Left renal pelvis (tissue), 4 donors: ENCODE measurements at places on chromosomes 11 and 22.

- no peak for DNase-seq
Observed at GRCh38 chr11:2319791-2320472, 18.1 kb downstream of the TSPAN32 start.

- no peak for DNase-seq
Observed at GRCh38 chr11:8285228-8285627, 21.6 kb upstream of the LMO1 start.

- no peak for DNase-seq
Observed at GRCh38 chr11:80417681-80418080, 976.9 kb upstream of the TENM4 start.

- DNase-seq: no peak
Observed at GRCh38 chr11:61378713-61379313, 13.6 kb upstream of the TMEM216 start.

- DNase-seq: no peak
Observed at GRCh38 chr11:44016546-44017442, 31.0 kb upstream of the ACCSL start.

GRCh38 chr11:47672283-47672730, 29.9 kb upstream of the MTCH2 start:
- DNase-seq: no peak

DNA sequence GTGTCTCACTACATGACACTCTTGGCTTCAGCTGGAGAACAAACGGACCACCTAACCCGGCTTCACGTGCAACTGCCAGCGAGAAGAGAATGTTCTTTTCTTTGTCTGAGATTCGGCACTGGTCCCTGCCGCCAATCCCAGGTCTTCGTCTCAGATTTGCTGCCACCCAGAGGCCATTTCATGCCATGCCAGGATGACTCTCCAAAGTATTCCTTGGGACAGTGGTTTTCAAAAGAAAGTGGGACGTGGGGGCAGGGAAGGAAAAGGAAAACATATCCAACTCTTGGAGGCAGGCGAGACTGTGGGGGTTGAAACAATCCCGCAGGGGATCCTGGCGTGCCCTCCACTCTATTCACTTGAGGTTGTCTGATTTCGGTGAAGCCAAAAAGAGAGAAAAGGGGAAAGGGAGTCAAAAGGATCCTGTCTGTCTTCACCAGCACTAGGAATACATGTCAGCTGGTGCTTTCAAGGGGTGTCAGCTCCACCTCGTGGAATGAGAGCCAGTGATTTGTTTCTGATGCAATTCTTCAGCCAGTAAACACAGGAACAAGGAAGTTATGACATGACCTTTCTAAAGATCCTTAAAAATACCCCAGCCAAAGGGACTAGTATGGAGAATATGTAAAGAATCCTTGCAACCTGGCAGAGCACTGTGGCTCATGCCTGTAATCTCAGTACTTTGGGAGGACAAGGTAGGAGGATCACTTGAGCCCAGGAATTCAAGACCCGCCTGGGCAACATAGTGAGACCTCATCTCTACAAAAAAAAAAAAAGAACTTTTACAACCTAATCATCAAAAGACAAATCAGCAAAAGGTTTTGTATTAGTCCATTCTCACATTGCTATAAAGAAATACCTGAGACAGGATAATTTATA, 41.0 kb upstream of the APLNR start:
- DNase-seq: peak; percentile 40

DNA sequence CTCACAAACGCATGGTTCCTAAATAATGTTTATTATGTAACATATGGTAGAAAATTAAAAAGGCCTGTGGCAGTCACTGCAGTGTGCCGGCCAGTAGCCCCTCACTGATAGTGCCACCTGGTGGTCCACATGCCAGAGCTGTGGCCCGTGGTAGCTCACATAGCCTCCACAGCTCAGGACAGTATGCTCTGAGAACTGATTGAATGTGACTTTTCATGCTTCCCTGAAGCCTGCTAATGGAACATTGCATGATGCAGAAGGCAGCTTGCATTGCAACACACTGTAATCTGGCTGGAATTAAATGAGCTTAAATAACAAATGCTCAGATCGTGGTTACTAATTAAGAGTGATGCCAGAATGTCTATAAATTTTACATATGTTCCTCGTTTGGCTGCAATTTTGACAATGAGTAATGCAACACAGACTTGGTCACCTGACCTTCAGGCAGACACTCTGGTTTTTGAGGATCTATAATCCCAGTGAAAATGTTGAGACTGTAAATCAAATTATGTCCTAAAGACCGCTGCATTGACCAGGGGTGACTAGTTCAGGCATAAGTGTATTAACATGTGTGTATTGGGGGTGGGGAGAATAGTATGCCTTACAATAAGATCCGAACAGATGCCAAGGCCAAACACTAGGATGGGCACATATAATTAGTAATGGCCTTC, 566.4 kb downstream of the METTL15 start:
- no peak for DNase-seq

GRCh38 chr11:44842220-44842619, 108.5 kb downstream of the TP53I11 start:
- DNase-seq: no peak

- no peak for DNase-seq
Observed at GRCh38 chr22:45686836-45687235, 15.2 kb downstream of the ATXN10 start.

- DNase-seq: no peak
Observed at GRCh38 chr11:13249992-13250391, 27.6 kb upstream of the BMAL1 start.

DNA sequence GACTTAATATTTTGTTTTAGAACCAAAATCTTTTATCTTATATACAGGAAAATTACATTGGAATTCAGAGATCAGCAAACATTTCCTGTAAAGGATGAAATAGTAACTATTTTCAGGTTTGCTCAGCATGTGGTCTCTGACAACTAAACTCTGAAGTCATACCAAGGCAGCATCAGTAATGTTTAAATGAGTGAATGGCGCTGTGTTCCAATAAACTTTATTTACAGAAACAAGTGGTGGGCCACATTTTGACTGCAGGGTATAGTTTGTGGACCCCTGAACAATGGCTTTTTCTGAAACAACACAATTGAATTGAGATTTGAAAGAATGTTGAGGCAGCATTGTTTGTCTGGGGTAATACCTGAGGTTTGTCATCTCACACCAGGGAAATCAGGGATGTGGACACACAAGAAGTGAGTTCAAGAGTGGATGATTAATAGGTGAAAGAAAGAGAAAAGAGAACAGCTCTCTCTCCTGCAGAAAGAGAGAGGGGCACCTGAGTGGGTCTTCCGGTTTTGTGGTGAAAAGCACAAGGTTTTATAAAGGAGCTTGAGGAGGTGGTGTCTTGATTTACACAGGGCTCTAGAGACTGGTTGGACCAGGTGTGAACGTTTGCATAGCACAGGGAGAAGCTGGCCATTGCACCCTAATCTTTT, 113.5 kb upstream of the VPREB1 start:
- DNase-seq: no peak

DNA sequence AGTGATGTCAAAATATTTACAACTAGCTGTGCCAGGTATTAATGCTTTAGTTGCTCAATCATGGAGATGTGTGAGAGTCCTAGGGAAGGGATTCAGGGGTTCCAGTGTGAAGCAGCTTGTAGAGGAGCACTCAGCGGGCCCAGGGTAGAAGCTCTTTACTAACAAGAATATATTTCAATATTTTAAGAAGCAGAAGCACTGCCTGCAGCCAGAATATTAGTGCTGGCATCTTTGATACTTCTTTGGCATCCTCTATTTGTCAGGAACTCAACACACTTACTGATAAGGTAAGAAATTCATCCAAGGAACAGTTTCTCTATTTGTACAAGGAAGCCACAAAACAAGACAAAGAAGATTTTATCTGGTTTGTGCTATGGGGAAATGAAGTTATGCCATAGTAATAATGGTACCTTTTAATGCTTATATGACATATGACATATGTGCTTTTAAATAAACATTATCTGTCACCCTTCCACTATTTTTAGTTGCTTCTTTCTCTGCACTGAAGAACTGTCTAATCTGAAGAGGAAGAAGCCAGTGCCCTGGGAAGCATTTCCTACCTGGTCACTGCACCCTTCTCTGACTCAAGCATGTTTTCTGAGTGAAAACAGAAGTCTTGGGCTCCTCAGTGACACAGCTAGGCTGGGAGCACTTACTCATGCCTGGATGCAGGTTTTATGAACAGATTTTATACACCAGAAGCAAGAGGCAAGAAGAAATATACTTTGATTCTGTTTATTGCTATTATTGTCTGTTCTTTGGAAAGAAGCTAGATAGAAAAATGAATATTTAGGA, 388.1 kb upstream of the CCDC90B start:
- no peak for DNase-seq

- DNase-seq: no peak
Observed at GRCh38 chr11:131790586-131790985, 420.2 kb downstream of the NTM start.

DNA sequence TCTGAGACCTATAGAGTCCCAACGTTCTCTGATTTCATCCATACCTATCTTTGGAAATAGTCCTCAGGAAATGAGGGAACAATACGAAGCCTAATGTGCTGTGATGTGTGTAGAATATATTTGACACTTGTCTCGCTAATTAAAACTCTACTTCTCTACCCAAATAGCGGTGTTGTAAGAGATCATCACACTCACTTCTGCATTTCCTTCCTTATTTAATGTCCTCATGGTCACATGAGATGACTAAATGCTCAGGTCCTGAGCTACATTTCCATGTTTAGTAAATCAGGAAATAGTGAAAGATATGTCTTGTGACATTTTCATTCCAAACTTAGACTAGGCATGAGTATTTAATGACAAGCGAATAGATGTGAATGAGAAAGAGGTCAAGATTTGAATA, 112.3 kb downstream of the MAML2 start:
- no peak for DNase-seq

- DNase-seq: no peak
Observed at GRCh38 chr22:50301581-50301991, 5.9 kb downstream of the PLXNB2 start.

DNA sequence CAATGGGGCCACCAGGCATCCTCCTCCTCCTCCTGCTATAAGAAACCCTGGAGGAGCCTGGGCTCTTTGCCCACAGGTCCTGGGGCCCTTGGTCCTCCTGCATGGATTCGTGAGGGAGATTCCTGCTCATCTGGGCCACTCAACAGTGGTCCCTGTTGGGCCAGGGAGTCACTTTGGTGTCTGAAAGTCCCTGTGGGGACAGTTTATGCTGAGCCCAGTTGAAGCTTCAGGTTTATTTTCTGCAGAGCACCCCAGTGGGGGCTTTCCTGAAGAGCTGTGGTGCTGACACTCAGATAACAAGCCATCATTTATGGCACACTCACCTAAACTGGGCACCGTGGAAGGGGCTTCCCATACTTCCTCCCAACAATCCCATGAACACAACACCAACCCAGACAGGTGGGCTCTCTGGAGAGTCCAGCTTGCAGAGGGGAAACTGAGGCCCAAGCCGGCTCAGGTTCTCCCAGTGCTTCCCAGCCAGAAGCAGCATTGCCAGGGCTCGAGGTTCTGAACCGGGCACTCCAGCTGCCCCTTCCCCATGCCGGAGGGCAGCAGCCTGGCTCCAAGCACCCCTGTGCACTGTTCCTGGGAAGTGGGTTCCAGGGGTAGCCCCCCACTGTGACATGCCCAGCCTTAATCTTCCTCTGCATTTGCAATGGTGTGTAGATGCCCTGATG, 91.3 kb downstream of the MYEOV start:
- DNase-seq: no peak

- DNase-seq: no peak
Observed at GRCh38 chr11:61332281-61332796, 566 bp downstream of the DDB1 start.

DNA sequence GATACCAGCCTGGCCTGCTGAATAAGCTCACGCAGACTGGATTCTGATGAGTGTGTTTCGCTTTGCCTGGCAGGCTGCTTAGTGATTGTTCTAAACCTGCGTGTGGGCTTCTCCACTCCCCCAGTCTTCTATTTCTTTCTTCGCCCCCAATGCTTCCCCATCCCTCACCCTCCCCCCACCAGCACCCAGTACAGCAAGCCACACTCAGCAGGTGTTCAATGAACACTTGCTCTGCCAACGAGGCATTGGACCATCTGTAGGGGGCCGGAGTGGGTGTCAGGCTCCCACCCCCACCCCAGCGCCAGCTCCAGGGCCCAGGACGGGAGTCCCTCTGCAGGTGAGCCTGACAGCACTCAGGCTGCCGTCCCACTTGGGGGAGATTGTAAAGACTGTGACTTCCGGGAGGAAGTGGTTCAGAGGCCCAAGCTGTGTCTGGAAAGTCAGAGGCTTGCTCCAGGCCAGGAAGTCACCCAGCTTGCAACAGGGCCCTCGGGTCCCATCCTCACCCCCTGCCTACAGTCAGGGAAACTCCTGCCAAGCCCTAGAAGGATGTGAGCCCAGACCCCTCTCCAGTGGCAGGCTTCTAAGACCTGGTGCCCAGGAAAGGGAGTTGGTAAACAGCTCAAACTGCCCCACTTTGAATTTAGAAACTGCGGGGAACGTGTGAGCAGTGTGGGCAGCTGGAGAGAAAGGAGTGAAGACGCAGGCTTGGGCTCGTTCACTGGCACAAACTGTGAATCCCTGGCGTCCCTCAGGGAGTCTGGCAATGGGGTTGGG, 66.3 kb upstream of the PRDM11 start:
- no peak for DNase-seq

DNA sequence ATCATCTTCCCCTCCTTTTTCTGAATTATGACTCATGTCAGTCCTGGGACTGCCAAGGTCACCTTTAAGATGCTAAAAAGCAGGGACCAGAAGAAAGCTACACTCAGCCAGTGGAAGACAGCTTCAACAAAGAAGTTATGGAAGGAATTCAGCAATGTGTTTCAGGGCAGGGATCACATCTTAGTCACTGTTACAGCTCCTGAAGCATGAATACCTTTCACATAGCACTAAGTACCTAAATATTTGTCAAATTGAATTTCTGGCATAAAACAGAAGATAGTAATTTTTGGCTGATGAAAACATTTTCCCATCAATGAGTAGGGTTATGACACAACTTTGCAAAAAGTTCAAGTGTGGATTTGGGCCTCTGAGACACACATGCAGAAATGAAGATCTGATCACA, 5.2 kb downstream of the DDB1 start:
- DNase-seq: no peak

GRCh38 chr11:113363996-113364641, 23.5 kb upstream of the ANKK1 start:
- DNase-seq: no peak

- no peak for DNase-seq
Observed at GRCh38 chr11:56705784-56706396, 7.0 kb downstream of the OR9G1 start.

DNA sequence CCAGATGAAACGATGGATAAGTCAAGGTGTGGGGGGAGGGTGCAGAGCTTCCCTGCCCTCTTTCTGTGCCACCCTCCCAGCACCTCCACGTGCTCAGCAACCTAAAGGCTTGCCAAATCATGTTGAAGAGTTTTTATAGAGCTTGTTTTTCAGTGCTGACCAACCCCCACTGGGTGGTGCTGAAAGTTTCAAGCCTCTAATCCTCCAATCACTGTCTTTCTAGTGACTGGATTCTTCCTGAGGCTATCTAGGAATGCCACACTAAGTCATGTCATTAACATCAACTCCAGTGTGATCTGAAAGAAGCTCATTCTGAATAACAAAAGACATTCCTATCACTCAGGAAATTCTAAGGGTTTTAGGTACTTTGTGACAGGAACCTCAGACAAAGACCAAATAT, 382.6 kb downstream of the DYNC2H1 start:
- DNase-seq: no peak

GRCh38 chr11:16897470-16898061, 116.6 kb downstream of the PLEKHA7 start:
- DNase-seq: no peak
